ENCODE measurements at places on chromosomes 13 and 19. TPM values are rescaled to one million over a fixed set of nuclear protein-coding genes. Genes with fewer than 3 reads are reported as not detected.

- no peak for DNase-seq
These were observed 14.7 kb downstream of the REXO1 start for GRCh38 chr19:1833540-1833939.

MYH14 gene
- not detected for total RNA-seq

GRCh38 chr13:68715651-68716050, 1392.0 kb upstream of the ATXN8OS start:
- DNase-seq, result no peak

- DNase-seq, result no peak
These were observed 60.8 kb downstream of the CEBPG start for GRCh38 chr19:33434069-33434885.

DNA sequence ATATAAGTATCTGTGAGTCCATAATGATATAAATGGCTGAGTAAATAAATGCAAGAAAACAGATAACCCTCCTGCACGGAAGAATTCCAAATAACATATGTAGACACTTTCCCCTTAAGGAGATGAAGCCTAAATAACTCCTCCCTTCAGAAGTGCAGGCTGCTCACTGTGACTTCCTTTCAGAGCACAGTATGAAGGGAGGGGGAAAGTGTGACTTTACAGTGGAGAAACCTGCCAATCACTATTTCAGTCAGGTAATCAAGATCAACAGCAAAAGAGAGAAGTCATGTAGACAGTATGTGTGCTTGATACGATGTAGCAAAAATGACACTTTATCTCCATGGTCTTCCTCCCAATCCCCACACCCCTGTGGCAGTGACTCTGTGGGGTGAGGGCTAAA, 7.1 kb downstream of the GGACT start:
- no peak for DNase-seq

All from HFFc6 (cell line).